ENCODE measurements at places on chromosomes 7 and 10.

- DNase-seq = no peak
These were observed 117.6 kb upstream of the JCAD start for GRCh38 chr10:30176776-30177533.

DNA sequence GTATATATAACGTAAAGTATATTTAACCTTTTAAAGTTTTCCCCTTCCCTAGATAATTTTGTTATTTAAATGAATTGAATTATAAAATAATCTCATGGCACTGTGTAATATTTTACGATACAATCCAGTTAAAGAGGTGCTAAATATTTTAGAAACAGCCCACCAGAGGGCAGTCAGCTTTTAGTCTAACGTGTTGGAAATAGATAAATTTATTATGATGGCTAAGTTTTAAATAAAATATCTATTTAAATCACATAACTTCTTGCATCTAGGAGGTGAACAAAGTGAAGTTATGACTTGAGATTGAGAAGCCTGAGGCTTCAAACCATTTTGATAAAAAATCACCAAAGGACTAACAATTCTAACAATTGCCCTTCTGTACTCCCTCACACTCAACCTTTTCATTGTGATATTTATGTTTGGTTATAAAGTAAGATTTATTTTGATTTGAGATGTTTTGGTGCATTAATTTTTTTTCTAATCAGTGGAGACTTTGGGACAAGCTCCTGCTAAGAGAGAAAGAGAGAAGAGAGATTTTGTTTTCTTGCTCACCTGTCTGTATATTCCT, 171.5 kb upstream of the SP4 start:
- no peak for DNase-seq

DNA sequence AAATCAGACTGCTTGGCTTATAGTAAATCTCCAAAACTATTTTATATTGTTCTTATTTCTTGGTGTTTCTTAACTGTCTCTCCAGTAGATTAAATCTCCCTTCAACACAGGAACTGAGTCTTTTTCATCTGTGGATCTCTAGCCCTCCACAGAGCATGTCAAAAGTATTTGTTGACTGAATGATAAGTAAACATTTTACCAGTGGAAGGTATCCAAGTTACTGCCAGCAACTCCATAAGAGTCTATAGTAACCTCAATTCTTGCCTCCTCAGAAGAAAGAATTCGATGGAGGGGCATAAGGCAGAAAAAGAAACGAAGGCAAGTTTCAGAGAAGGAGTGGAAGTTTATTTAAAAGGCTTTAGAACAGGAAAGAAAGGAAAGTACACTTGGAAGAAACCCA, 293.9 kb upstream of the DKK1 start:
- no peak for DNase-seq

DNA sequence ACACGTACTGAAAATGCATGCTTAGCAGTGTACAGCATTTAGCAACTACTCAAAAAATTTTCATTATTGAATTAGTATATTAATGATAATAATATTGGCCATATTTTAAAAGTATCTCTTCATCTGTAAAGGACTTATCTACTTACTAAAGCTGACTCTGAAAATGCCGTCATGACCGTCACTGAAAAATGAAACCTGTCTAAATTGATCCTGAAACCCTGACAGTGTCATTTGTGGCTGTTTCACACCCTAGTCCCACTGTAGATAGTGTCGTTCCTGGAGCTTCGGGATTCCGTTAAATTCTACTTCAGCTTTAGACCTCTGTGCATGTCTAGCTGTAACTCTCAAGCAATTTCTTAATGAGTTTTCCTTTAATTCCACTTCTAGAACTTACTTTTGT, 35.8 kb upstream of the EZH2 start:
- no peak for DNase-seq

- no peak for DNase-seq
These were observed 2.2 kb upstream of the ATP6V0E2 start for GRCh38 chr7:149871576-149871975.

DNA sequence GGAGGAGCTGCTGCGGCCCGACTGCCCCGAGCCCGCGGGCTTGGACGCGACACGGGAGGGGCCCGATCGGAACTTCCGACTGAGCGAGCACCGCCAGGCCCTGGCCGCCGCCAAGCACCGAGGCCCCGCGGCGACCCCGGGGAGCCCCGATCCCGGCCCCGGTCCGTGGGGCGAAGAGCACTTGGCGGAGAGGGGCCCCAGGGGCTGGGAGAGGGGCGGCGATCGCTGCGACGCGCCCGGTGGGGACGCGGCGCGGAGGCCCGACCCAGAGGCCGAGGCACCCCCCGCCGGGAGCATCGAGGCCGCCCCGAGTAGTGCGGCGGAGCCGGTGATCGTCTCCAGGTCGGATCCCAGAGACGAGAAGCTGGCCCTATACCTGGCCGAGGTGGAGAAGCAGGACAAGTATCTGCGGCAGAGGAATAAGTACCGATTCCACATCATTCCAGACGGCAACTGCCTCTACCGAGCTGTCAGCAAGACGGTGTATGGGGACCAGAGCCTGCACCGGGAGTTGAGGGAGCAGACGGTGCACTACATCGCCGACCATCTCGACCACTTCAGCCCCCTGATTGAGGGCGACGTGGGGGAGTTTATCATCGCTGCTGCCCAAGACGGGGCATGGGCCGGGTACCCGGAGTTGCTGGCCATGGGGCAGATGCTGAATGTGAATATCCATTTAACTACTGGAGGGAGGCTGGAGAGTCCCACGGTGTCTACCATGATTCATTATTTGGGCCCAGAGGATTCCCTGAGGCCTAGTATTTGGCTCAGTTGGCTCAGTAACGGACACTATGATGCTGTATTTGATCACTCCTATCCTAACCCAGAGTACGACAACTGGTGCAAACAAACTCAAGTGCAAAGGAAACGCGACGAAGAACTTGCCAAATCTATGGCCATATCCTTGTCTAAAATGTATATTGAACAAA, 1.4 kb downstream of the OTUD1 start:
- peak; percentile 93 for DNase-seq

GRCh38 chr7:41877118-41877517, 174.2 kb upstream of the INHBA start:
- DNase-seq = no peak

GRCh38 chr7:154371424-154371823, 319.2 kb downstream of the DPP6 start:
- no peak for DNase-seq

DNA sequence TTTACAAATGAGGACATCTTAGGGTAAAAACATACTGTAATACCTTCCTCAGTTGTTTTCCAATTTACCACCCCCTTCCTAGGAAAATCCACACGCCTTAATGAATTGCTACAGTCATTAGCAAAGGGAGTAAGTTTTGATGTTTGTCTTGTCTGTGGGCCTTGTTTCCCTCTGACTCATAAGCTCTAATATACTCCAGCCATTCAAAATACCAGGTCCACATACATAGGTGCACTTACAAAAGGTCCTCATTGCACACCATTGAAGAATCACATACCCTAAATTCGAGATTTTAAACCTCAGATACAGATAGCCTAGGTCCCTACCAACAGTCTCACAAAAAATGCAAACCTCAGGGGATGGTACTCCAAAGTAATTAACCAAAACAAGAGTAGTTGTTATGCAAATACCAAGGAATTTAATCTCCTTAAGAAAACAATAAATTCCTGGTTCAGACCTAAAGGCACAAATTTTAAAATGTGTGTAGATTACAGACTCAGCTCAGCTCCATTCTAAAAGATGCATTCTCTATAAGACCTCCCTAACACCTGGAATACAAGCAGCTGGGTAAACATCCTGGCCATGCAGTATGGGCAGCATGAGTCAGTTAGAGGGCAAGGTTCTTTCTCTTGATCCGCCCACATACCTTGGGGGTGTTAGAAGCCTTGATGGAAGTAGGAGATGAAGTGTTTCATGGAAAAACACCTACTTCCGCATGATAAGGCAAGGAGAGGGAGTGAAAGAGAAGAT, 3.0 kb upstream of the LIPK start:
- DNase-seq = no peak

- DNase-seq = no peak
These were observed 13.9 kb downstream of the CREB3L2 start for GRCh38 chr7:137987968-137988367.

DNA sequence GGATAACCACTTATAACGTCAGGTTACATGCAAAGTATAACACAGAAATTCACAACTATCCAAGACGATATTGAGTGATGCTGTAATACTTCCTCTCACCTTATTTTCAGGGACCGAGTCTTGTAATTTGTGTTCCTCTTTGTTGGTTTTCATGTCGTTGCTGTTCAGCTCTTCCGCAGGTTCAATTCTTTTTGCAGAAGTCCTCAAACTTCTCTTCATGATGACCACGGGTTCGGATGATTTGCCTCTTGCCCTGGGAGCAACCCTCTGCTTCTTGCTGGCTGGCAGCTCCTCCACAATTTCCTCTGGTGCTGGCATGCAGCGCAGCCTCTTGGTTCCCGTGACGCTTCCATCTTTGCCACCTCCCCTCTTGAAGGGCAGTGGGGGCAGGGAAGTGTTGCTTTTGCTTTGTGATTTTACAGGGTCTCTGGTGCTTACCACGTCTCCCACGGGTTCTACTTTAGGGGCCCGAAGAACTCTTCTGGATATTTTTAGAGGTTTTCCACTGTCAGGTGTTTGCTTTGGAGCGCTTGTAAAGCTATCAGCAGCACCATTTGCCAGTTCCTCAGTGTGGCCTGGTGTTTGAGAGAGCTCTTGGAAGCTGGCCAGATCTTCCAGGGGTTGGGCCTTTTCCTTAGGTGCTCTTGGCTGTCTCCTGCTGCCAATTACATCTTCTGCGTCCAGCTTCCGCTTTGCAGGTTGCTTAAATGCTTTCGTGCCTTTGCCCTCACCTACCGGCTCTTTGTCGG, 23.6 kb downstream of the MKI67 start:
- DNase-seq = no peak

- no peak for DNase-seq
These were observed 19.8 kb downstream of the ERCC6 start for GRCh38 chr10:49518982-49519578.

- DNase-seq = peak; percentile 34
These were observed 41.7 kb upstream of the DUSP5 start for GRCh38 chr10:110456046-110456445.

Data from spleen (tissue), 13 donors.